ENCODE measurements at places on chromosomes 5 and 9.
A peak's percentile ranks its signal among the peaks of the same experiment; 100 is the strongest.

DNA sequence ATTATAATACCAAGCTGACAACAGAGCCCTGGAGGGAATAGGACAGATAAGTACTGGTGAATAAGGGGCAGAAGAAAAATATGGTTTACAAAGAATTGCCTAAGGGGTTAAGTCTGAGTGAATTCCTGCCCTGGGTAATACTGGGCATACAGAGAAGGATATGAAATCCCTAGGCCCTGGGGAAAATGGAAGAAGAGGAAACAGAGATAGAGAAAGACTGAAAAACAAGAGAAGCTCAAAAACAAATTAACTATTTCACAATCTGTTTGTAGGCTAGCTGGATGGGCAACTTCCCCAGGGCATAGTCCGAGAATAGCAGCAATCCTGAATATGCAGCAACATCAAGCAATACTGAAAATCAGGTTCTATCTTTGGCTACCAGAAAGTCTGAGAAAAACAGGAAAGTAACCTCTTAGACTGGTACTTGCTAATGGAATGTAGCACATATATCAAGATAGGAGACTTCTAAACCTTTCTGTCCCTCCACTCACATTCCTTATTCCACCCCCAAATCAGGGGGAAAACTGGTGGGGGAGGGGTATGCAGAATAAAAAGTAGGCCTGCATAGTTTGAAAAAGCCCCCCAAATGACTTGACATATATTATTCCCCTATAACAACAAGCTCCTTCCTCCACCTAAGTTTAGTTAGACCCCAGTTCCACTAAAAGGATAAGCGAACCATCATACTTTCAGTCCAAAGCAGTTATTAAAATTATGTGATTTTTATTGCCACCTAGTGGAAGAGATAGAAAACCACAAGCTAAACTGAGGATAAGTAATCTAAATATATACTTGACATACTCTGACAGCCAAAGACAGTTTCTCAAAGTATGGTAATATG lies 20.6 kb downstream of the SLC38A9 start:
- no peak for DNase-seq

DNA sequence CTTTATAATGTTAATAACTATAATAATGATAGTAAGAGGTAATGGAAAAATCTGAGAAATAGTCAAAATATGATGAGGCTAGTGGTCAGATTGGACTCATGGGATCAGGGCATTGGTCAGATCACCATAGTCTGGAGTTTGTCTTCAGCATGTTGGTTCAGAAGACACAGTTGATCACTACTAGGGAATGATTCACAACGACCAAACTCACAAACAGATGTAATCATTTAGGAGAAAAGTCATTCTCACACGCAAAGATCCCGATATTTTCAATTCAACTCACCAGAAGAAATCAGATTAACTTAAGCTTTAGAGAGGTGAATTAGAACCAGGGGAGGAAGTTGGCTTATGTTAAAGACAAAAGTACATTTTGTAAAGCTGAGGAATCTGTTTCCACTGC lies 131.8 kb downstream of the LURAP1L start:
- DNase-seq = no peak

GRCh38 chr5:119031905-119032304 lies 39.0 kb upstream of the DMXL1 start:
- no peak for DNase-seq

DNA sequence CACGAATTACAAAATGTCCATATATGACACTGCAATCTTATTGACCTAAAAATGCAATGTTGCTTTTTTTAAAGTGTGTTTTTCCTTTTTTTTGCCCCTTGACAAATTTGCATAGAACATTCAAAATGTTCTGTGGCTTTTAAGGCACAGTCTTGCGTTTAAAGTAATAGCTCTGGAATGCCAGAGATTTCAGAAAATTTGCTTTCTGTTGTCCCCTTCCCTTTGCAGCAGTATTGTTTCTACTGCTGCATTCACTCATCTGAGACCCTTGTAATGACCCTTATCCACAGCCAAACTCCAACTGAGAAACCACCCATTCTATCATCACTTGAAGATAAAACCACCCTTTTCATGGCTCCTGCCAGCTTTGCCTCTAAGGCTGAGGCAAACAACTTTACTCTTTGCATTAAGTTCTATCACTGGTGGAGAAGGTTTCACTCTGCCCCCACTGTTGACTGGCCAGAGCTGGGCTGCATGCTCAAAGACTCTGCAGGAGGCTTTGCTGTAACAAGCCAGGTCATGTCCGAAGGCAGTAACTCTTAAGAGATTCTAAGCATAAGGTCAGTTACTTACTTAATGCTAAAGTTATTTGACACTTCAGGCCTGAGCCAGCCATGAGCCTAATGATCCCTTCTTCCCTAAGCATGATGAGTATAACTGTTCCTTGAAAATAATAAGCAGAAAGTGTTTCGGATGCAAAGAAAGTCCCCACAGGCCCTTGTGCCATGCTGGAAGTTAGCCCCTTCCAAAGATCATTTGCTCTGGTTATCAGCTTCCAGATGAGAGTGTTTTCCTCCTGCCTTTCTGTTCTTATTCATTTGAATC lies 101.9 kb downstream of the CD180 start:
- DNase-seq = no peak

GRCh38 chr5:116032094-116032517 lies at the start of gene ARL14EPL:
ARL14EPL (plus strand) TSS chr5:116032472; CDS start chr5:116051466, 18,994 bp downstream.
- DNase-seq = no peak

- DNase-seq = no peak
Measured at GRCh38 chr5:160064417-160064810, 54.8 kb downstream of the PWWP2A start.

DNA sequence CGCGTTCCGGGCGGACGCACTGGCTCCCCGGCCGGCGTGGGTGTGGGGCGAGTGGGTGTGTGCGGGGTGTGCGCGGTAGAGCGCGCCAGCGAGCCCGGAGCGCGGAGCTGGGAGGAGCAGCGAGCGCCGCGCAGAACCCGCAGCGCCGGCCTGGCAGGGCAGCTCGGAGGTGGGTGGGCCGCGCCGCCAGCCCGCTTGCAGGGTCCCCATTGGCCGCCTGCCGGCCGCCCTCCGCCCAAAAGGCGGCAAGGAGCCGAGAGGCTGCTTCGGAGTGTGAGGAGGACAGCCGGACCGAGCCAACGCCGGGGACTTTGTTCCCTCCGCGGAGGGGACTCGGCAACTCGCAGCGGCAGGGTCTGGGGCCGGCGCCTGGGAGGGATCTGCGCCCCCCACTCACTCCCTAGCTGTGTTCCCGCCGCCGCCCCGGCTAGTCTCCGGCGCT lies at the start of gene DAPK1:
TSS of gene DAPK1 (plus strand) at position 264 of the 442 bp plus-strand sequence. CDS start 1,211 bp downstream, outside the sequence.
- DNase-seq = peak; percentile 87

DNA sequence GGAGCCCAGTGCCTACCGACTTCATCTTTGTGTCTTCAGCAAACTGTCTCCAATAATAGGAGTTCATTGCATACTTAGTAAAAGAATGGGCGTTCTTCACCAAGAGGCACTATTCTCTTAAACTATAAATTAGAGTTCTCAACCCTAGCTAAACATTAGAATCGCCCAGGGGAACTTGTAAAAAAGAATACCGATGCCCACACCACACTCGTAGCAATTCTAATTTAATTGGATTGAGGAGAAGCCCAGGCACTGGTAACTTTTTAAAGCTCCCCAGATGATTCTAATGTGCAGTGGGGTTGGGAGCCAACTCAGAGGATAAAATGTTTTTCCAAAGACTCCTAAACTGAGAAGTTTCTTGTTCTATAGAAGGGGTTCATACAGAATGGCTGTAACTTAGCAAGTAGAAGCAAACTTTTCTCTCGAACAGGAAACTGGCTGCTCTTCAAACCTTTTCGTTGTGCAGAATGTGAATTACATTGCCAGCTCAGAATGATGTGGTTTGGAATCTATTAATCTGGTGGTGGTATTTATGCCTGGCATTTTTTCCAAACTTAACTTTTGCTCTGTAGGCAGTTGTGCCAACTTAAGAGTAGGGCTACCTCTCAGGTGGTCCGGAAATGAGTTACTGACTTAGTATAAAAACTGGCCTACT lies 26.4 kb upstream of the NFIB start:
- DNase-seq = no peak

GRCh38 chr5:61731267-61731945 lies 399.3 kb downstream of the ZSWIM6 start:
- no peak for DNase-seq

GRCh38 chr5:120306303-120306702 lies 157.8 kb upstream of the PRR16 start:
- no peak for DNase-seq

DNA sequence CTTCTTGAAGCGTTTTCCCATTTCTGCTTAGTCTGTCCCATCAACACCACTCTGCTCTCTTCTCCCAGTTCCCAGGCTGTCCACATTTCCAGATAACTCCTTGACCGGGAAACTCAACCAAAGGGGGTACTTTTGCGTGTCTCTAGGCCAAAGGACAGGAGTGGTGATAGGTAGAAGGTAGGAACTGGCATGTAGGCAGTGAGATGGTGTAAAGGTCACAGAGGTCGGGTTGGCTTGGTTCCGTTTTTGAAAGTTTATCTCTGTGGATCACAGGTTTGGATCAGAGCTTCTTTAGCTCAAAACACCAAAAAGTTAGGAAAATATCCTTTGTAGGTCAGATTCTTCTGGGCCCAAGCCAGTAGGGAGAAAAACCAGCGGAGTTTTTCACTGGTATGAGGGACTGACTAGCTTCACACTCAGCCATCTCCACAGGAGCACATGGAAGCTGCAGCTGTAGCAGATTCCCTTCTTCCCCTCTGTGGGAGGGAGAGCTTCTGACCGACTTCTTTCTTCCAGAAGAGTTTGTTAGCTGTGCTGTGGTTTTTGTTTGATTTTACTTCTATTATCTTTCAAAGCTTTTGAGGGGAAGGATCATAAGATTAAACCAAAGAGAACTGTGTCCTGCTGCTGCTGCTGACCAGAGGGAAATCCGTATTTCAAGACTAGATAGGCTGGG lies 98.4 kb upstream of the DMRT1 start:
- no peak for DNase-seq

GRCh38 chr9:128286440-128286839 lies 10.4 kb downstream of the SWI5 start:
- no peak for DNase-seq

GRCh38 chr9:131554087-131554842 lies 8.9 kb downstream of the PRRT1B start:
- peak; percentile 71 for DNase-seq

DNA sequence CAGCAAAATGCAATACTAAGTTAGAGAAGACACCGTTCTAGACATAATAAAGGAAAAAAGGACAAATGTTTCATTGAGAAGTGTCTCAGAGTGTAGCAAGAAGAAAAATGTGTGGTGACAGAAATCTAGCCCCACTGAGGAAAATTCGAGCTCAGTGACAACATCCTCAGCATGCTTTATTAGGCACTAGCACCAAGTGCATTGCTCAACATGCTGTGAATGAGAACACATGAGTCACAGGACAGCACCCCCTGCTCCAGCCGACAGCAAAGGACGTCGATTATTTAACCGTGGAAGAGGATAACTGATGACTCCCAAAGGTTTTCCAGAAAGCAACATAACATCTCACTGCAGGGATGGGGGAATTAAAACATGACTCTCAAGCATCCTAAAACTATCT lies 182.7 kb downstream of the GNAQ start:
- peak; percentile 88 for DNase-seq

- no peak for DNase-seq
Measured at GRCh38 chr9:71748280-71748743, 20.0 kb downstream of the CEMIP2 start.

DNA sequence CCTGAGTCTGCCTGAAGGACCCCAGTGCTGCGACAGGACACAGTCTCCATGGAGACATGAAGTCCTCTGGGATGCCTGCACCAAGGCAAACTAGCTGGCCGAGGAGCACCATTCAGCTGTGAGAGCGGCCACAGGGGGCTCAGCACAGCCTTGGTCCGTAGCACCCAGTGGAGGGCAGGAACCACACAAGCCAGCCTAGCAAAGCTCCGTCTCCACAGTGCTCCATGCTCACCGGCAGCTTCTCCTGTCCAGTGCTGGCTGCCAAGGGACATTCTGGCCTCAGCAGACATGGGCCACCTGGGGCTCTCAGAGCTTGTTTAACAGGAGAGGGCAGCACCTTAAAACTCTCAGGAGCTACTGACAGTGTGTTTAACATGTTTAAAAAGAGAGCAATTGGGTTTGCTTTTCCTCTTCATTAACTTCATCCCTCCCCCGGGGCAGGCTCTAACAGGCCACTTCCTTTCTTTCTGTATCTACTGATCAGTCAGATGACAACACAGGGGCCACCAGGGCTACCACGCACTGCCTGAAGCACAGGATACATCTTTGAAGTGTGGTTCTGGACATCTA lies 57.0 kb downstream of the SECISBP2 start:
- DNase-seq = no peak

DNA sequence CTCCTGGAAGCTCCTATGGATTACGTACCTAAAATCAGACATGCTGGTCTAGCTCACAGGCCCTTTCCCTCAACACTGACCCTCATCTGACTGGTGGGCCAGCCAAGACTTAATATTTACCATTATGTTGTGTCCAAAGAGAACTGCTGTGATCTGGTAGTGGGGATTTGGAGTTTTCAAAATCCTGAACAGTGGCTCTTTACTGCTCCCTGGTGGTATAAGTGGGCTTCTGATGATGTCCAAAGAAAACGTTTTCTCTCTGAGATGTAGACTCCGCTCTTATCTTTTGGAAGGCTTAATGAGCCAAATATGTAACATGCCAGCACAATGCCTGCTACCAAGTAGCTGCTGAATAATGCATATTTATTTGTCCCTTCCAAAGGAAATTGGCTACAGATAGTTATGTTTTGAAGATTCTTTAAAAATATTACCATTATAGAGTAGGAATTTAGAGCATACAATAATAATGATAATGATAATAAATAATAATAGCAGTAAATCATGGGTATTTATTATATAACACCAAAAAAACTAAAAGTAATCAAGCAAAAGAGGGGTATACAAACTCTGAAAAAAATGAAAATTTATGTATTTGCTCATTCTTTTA lies 406.6 kb upstream of the TNC start:
- DNase-seq = no peak

- DNase-seq = no peak
Measured at GRCh38 chr5:40521925-40522324, 157.8 kb upstream of the PTGER4 start.

- no peak for DNase-seq
Measured at GRCh38 chr9:5976674-5977397, 38.6 kb downstream of the RANBP6 start.

DNA sequence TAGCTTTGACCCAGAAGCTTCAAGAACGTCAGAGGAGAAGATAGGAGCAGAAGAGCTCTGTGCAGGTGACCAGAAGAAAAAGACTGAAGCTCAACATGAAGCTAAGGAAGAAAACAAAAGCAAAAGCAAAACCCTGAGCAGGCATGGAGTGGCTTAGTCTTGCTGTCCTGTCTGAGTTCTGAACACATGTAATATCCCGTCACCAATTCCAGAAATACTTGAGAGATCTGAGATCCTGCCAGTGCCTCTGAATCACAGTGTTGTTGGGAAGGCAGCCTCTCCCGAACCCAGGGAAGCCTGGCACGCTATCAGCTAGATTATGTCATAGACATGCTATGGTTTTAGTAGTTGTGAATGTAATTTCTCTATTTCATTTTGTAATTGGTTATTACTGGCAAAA lies 235.7 kb downstream of the ICE1 start:
- DNase-seq = peak; percentile 85

GRCh38 chr5:44708602-44709001 lies 100.1 kb upstream of the MRPS30 start:
- no peak for DNase-seq
